Right cardiac atrium (tissue), 5 donors: ENCODE measurements at places on chromosomes 11 and 22. TPM values are rescaled to one million over a fixed set of nuclear protein-coding genes. Genes with fewer than 3 reads are reported as not detected.

PANX3 gene
- not detected for polyA plus RNA-seq

TMEM86A gene
- 3.6 TPM for polyA plus RNA-seq

ADM2 gene
- 0.05 TPM for polyA plus RNA-seq

ALKBH3 gene
- polyA plus RNA-seq: 17.4 TPM

VWCE gene
- polyA plus RNA-seq: 0.70 TPM
